Kasumi-1 (cell line): ENCODE measurements at places on chromosomes 2 and 18.

DNA sequence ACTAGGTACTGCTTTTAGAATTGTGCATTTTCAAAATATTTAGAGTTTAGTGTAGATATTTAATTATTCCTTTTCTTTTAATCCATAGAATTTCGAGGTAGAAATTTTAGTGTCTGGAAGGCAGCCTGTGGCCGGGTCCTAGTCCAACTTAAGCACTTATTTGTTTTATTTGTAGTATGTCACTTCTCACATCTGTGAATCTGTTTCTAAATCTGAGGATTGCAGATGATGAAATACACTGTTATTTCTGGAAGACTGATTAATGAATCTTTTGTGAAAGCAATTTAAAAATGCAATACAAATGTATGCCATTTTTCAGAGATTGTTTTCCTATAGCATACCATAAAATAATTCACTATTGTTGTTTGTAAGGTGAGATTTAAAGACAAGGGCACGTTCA is 483.9 kb upstream of the TRIB2 start:
- DNase-seq: no peak

GRCh38 chr2:98554116-98554861 is 54.0 kb downstream of the COA5 start:
- DNase-seq: no peak

DNA sequence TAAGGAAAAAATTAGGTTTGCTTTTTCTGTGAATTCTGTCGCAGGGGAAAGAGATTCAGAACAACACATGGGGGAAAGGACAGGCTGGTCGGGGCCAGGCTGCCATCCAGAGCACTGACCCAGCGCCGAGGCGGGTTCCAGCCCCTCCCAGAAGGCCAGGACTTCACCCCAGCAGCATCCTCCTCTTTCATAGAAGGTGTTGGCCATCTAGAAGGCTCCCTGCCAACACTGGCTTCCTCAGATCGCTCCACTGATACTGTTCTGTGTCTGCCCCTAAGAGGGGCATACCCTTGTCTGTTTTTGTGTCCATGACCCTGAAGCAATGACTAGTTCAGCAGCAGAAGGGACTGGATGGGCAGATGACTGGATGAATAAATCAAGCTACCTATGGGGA is 144.5 kb downstream of the HDAC4 start:
- DNase-seq: no peak

DNA sequence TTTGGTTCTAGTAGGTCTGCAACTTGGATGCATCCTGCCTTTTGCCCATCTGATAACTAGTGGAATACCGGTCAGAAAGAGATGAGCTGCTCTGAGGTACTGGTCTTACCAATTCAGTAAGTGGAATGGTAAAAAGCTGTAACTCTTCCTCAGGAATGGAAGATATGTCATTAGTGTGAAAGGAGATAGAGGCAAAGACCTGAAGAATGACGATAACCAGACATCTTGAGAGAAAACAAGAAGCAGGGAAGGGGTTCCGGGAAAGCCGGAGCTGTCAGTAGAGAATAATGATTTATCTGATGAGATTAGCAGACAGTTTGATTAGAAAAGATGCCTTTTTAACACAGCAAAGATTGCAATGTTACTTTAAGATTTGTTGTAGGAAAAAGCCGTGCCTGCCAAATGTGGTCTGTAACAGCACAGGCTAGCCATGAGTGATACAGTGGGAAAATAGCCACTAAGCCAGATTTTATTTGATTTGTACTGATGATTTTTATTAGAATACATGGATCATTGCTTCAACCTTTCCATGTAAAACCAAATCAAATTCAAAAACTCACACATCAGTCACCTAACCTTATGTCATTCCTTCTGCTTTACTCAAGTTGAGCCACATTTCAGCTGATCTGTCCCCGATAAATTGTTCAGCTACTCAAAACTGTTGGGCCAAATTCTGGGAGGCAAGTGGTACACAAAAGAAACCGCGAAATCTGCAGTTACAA is 110.0 kb downstream of the TCF4 start:
- DNase-seq: no peak

GRCh38 chr2:17757321-17757720 is 3.4 kb downstream of the GEN1 start:
- DNase-seq: no peak

DNA sequence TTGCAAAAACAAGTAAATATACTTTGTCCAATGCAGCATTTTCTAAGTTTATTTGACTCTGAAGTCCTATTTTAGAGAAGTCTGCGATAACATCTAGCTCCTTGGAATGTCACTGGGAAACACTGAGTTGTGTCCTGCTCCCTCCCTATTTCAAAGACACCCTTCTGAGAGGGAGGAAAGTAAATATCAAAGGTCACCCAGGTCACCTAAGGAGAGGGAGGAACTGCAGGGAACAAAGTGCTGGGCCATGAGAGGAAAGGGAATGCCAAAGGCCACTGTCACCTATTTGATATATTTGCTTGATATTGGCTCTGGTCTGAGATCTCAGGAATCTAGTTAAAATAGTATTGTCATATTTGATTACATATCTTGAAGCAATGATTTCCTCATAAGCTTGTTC is 201.3 kb downstream of the GCA start:
- DNase-seq: no peak

- DNase-seq: no peak
Measured at GRCh38 chr2:119472749-119473148, 41.1 kb downstream of the TMEM37 start.

DNA sequence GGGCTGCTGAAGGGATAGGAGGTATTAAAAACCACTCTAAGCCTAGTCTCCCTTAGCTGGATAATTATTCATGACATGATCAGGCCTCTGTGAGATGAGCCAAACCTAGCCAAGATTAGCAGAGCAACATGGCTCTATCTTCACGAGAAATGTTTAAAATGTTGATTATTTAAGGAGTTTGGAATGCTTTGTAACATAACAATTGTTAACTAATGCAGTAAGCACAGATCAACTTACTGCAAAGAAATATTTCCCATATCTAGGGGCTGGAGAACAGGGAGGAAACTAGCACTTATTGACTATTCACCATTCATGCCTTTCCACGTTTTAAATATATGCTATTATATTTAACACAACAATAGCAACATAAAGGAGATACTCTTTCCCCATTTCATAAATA is 833.7 kb upstream of the CHAC2 start:
- DNase-seq: no peak

DNA sequence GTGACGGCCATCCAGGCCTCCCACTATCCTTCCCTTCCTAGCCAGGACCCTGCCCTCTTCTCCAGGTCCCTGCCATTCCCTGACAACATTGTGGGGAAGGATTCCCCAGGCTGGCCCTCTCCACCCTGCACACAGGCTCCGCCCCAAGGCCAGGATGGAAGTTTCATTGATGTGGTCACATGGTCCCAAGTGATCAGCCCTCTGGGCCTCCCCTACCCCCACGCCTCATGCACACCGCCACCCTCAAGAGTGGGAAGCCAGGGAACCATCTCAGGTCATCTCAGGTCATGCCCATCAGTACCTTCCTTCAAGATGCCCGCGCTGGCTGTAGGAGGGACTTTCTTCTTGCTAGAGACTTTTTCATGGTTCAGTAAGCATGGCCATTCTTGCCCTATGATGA is 514.8 kb upstream of the RAB6C start:
- no peak for DNase-seq

DNA sequence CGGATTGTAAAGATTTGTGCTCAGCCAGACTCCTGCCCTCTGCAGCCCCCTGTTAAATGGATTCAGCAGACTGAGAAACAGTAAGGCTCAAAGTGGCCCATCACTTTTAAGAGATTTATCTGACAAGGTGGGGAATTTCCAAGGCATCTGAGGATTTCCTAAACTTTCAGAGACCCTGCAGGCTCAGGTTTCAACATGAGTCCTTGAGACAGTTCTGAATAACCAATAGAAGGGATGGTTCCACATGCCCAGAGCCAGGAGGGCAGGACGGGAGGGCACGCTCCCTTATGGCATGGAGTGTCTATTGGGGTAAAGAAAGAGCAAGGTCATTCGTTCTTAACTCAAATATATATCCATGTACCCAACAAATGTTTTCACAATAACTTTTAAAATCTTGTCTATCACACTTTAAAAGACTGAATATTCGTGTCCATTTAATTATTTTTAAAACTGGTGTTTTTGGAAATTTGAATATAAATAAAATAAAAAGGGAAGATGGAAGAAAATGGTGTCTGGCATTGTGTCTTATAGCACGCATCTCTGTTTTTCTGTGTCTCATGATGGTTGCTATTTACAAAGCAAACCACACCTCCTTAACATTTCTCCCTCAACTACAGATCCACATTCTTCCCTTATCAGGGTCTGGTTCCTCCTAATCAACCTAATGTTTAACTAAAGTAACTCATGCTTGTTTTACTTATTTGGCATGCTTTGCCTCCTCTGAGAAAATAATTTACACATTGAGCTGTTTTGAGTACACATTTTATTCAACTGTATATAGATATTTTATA is 56.0 kb upstream of the DSG1 start:
- no peak for DNase-seq

DNA sequence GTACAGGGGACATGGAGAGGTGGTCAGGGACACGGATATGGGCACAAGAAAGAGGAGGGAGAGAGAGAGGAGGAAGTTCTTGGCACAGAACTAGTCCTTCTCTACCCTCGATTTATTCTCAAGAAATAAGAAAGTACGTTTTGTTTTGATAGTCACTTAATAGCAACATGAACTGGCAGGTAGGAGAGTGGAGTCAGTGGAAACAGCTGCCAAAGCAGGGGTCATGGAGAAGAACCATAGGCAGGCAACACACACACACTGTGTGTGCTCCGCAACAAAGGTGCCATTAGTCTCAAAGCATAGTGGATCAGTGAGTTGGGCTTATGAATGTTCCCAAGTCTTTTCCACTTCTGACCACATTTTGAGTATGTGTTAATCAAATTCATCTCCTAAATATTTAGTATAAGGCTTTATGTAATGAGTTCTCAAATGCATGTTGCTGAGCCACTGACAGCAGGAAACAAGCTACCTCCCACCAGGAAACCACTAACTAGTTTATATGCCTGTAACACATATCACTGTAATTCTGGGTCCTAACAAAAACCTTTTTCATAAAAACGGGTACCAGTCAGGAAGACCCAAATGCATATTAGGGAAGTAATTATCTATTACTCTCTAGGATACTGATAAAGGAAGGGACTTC is 41.1 kb downstream of the IWS1 start:
- DNase-seq: peak; percentile 51

GRCh38 chr2:109046925-109047508 is 58.0 kb upstream of the EDAR start:
- DNase-seq: peak; percentile 66
